Lower leg skin (tissue), 4 donors: ENCODE measurements at places on chromosomes 13 and 19.

DNA sequence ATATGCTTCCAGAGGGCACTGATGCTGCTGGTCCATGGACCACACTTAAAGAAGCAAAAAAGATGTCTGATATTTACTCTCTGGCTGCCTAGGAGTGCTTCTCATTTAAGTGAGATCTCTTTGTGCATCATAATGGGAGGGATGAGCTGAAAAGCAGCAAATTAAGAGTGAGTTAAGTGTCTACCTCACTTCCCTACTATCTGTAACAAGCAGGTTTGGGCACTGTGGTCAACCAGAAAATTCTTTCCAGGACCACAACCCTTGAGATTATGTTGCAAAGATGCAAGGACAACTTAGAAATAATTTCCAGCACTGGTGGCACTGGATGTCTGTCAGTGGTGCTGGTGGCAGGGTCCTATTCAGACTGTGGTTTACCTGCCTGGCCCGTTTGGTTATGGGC is 52.1 kb upstream of the USPL1 start:
- DNase-seq, result no peak

GRCh38 chr13:83086088-83086487 is 796.2 kb downstream of the SLITRK1 start:
- DNase-seq, result no peak

- DNase-seq, result no peak
These were observed 4.0 kb downstream of the ERF start for GRCh38 chr19:42250666-42251531.

- DNase-seq, result no peak
These were observed 410.1 kb upstream of the HTR2A start for GRCh38 chr13:47306991-47307390.

- DNase-seq, result no peak
These were observed 687 bp downstream of the PLEKHA4 start for GRCh38 chr19:48867746-48868113.

GRCh38 chr13:78607409-78608251 is 4.3 kb upstream of the POU4F1 start:
- DNase-seq, result no peak

DNA sequence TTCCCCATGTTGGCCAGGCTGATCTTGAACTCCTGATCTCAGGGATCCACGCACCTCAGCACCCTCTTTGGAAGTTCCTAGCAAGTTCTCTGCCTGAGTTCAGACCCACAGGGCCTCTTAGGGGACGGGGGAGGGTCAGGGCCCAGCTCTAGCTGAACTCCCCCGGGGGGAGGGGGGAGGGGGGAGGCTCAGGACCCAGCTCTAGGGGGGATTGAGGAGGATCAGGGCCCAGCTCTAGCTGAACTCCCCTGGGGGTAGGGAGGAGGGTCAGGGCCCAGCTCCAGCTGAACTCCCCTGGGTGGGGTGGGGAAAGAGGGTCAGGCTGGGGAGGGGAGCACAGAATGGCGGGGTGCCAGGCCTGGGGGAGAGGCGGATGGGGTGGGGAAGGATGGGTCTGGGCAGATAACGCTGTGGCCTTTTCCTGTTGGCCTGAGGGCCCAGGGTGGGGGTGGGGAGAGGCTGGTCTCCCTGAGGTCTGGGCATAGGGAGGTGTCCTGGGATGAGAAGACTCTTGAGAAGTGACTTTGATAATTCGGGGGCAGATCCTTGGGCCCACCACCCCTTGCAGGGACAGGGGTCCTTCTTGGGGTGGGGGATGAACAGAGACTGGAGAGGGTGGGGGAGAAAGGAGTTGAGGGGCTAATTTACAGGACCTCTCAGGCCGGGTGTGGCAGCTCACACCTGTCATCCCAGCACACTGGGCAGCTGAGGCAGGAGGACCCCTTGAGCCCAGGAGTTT is 5.5 kb upstream of the PTBP1 start:
- DNase-seq, result no peak

- DNase-seq, result no peak
These were observed 7.1 kb upstream of the ELOF1 start for GRCh38 chr19:11566164-11566563.

DNA sequence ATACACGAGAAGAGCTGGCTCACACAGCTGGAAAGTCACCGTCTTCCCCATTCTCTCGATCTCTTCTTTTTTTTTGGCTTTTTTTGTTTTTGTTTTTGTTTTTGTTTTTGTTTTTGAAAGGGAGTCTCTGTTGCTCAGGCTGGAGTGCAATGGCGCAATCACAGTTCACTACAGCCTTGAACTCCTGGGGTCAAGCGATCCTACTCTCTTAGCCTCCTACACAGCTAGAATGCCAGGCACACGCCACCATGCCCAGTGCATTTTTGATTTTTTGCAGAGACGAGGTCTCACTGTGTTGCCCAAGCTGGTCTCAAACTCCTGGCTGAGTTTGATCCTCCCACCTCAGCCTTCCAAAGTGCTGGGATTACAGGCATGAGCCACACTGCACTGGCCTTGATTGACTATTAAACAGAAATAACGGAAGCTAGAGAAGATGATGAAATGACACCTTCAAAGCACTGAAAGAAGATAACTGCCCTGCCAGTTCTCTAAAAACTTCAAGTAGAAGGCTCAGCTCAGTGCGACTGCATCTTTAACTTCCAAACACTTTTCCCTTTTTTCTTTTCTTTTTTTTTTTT is 4.0 kb downstream of the FXYD3 start:
- DNase-seq, result no peak

GRCh38 chr19:55538132-55538531 is 1.2 kb upstream of the SBK2 start:
- DNase-seq, result no peak

DNA sequence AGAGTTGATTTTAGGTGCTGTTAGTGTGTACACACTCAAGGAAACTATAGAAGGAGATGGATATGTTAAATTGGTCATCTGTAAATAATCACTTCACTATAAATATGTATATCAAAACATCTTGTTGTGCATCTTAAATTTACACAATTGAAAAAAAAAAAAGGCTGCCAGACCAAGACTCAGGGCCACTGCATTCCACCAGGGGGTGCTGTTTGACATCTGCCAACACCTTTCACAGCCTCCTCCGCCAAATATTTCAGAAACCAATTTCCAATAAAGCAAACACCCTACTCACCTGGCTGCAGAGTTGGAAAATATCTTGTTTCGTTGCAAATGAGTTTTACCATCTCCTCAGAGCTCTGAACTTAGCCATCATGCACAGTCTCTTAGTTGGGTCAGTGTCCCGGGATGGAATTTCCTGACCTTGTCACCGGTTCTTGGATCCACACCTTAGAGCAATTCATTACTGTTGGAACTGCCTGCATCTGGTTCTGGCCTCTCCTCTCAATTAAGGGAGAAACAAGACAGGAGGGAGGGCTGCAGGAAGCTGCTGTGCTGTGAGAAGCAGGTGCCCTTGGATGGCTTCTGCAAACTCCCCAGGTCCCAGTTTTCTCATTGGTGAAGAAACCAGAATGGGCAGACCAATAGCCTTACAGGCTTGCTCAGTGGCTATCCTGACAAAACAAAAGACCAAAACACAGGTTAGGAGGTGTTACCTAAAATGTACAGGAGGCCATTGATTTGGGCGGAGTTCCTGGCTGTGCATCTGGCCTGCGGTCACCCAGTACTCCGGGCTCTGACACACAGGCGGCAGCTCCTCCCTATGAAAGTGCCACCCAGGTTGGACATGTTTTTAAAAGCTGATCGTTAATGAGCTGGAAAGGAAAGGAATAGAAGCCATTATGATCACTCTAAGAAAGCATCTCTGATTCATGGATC is 746.6 kb downstream of the UQCRFS1 start:
- peak; percentile 88 for DNase-seq

- peak; percentile 67 for DNase-seq
These were observed 154.0 kb downstream of the SOX1 start for GRCh38 chr13:112220925-112221324.

GRCh38 chr13:112990783-112991182 is 21.8 kb downstream of the MCF2L start:
- DNase-seq, result no peak

GRCh38 chr13:41557719-41558118 is 100.4 kb downstream of the RGCC start:
- DNase-seq, result no peak

GRCh38 chr13:53007872-53008271 is 20.7 kb upstream of the OLFM4 start:
- no peak for DNase-seq

DNA sequence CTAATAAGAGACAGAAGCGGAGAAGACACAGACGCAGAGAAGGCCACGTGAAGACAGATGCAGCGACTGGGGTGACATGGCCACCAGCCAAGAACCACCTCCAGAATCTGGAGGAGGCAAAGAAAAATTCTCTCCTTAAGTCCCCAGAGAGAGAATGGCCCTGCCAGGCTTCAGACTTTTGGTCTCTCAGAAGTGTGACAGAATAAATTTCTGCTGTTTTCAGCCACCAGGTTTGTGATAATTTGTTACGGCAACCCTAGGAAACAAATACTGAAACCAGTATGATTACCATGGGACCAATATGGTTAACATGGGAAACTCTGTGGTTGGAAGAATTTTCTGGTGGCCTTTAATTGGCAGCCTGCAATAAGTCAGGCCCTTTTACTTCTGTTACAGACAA is 63.9 kb upstream of the DOCK9 start:
- no peak for DNase-seq

DNA sequence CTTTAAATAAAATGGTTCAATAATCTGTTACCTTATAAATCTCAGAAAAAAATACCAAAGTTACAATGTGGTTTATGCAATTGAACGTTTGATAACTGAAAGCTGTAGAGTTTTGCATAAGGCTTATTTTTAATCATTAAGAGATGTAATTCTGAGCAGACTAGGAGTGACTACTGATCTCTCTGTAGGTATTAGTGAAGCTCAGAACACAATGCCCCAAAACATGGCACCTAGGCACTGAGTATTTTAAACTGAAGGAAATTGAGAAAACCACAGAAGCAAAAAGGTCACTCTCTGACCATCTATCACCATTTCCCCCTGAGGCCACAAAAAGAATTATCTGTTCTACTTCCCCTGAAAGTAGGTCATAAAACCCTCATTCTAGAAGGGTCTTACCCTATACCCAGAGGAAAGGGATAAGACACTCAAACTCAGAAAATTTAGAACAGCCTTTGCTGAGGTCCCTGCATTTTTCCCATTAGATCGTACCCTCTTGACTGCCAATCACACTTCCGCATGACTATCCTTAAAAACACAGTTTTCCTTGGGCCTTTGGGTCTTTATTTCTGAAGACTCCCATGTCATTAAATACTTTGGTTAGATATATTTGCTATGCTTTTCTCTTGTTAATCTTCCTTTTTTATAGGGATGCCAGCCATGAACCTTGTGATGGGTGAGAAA is 158.1 kb downstream of the PCDH9 start:
- no peak for DNase-seq

DNA sequence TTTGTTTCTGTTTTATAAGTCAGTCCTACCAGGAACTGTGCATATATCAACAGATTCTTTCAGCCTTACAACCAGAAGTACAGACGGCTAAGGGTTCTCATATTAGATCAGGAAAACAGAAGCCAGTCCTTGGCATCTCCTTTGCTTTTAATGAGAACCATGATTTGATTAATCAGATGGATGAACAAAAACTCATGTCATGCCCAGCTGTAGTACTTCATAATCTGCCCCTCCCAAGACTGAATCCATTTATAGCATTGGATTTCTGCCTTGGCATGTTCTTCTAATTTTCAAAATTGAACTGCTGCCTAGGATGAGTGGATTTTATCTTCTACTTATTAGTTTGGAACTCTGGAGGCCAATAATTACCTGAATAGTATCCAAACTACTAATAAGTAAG is 617.2 kb downstream of the SLITRK5 start:
- DNase-seq, result no peak

DNA sequence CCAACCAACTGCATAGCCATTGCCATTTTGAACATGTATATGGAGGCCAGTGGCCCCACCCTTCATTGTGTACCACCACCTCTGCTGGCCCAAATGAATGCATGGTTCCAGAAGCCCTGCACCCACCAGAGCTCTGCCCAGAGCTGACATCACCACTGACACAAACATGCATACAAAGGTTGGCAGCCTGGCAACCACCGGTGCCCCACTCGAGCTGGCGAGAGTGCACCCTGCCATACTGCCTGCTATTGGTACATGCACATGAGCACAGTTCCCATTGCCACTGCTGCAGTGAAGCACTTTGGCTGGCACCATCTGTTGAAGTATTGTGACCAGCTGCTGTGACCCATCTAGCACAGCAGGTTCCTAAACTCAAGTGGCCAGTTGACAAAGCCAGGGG is 1564.9 kb downstream of the OLFM4 start:
- no peak for DNase-seq

GRCh38 chr13:34207334-34207733 is 389.4 kb downstream of the RFC3 start:
- no peak for DNase-seq

GRCh38 chr13:42760951-42761350 is 20.4 kb upstream of the FAM216B start:
- no peak for DNase-seq

GRCh38 chr19:50365434-50366306 is at the start of gene NAPSA:
TSS of gene NAPSA (minus strand) at chr19:50365639. CDS start at chr19:50365621, 18 bp downstream.
- no peak for DNase-seq

DNA sequence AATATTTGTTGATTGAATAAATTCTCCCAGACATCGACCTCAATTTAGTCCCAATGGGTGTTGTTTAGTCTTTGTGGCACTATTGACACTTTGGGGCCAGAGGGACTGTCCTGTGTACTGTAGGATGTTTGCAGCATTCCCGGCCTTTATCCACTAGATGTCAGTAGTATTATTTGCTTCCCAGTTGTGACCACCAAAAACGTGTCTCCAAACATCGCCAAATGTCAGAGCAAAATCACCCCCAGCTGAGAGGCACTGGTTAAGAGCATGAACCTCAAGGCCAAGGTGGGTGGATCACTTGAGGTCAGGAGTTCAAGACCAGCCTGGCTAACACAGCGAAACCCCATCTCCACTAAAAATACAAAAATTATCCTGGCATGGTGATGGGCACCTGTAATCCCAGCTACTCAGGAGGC is 15.4 kb downstream of the NLRP12 start:
- DNase-seq, result no peak

DNA sequence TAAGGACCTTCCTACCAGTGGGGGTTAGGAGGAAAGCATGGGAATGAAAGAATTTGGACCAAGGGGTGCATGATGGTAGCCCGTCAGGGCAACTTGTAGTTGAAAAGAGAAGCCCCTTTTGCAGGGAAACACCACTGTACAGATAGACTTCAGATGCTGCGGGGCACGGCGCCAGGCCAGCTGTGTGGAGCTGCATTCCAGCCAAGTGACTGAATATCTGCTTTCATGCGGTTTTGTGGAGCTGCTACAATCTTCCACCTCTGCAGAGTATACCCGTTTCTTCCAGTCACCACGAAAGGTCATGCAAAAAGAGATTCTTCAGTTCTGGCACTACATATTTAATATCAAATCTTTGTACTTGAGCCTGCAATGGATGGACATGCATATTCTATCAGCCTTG is 104.7 kb downstream of the RGCC start:
- DNase-seq, result peak; percentile 93
